ENCODE measurements at places on chromosomes 3 and 15.

DNA sequence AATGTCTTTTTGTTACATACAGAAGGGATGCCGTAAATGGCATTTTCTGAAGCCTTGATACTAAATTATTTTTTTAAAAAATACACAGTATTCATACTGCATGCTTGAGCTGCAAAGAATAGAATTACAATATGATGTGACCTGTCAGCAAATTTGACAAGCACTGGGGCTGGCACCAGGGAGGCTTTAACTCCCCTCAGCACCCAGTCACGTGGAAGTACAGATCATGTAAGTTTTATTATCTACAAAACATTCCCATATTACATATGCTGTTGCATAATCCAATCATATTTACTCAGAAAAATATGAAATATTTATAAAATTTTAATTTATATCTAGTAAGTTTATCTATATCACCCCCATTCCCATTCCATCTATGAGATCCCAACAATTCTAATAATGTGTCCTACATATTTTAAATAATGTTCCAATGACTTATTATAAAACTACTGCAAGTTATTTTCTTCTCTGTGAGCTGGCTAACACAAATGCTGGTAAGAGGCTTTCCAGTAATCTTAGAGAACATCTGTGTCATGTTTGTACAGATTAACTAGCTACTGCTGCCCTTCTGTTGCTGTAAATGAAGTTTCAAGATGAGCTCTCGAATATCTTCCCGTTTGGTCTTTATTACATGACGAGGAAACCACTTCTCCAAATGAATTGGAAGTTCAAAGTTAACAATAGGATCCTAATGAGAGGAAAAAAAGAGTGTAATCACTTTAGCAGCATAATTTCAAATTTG is 5.2 kb upstream of the IMPG2 start:
- no peak for DNase-seq

GRCh38 chr15:93640411-93640962 is 551.5 kb upstream of the RGMA start:
- no peak for DNase-seq

GRCh38 chr15:67025719-67026609 is 39.4 kb upstream of the SMAD3 start:
- no peak for DNase-seq

DNA sequence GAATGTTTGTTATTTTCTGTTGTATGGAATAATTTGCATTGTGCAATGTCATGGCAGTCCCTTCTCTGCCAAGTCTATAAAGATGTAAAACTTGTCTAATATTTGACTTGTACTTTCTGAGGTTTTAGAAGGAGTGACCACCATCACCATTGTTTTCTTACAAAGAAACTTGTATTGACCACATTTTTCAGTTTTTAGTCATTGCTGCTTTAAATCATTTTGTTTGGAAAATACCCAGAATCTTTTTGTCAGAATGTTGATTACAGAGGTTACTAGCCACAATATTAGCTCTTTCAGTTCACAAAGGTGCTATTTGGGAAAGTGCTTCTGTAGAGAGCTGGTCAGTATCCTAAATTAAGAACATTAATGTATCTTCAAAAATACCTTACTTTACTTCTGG is 532.4 kb upstream of the GBE1 start:
- DNase-seq = no peak

- DNase-seq = no peak
These were observed 24.8 kb downstream of the MASP1 start for GRCh38 chr3:187266691-187267090.

GRCh38 chr15:79653533-79653932 is 221.4 kb downstream of the MINAR1 start:
- DNase-seq = no peak

DNA sequence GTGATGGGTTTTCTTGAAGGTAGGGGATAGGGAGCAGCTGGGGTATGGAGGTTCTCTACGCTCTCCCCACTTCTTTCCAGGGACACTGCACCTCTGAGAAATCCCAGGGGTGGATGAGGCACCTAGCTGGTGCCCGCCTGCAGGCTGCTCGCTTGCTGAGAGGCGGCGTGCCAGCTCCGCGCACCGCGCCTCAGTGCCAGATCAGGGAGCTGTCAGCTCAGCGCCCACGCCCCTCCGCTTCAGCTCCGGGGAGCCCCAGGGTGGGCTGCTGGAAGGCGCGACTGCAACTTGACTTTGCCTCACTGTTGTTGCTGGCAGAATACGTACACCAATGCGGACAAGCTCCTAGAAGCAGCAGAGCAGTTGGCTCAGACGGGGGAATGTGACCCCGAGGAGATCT is 345.7 kb upstream of the UMPS start:
- DNase-seq = no peak

DNA sequence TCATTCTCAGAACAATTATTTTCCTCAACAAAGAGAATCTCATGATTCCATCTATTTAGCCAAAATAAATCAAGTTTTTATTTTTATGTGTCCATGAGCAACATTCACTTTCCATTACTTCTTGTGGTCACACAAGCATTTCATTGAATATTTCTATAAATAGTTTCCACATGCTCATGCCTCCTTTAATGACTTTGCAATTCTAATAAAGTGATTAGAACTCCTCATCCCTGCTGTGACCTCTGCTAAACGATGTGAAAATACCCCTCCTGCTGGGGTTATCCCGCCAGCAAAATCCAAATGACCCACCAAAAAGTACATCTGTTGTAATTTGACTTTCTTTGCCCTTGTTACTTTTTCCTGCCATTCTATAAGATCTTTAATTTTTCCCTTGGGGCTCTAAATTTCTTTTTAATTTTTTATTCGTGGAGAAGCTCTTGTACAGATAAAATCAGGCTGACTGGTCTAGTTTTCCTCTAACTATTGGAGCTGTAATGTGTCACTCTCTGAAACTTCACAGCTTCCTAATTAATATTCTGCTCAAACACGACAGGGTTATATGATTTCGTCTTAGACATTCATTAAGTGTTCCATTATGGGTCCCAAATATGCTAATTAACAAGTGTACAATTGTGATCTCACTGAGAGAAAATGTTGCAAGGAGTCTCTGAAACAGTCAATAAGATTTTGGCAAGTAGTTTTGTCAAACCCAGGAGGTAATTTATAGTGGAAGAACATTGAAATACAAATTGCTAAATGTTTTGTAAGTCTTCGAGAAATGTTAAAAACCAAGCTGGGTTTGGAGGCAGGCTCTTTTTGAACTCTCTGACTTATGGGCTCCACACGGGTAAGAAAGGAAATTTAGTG is 533.1 kb upstream of the NAALADL2 start:
- no peak for DNase-seq

- no peak for DNase-seq
These were observed 285.0 kb downstream of the SQOR start for GRCh38 chr15:45919806-45920205.

- no peak for DNase-seq
These were observed 68.2 kb upstream of the SMAD3 start for GRCh38 chr15:66997212-66997611.

DNA sequence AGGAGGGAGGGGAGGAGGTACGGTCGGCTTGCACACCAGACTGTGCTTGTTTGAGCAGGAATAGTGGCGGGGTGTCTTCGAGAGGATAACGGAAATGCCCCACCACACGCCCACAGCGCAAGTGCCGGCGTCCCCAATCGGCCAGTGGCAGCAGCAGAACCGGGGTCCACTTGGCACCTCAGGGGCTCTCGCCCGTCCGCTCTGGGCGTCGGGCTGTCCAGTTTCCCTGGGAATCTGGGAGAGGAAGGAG is 53.7 kb downstream of the CCDC54 start:
- DNase-seq = no peak

- DNase-seq = no peak
These were observed 159.0 kb upstream of the KCNH8 start for GRCh38 chr3:18989237-18989795.
